ENCODE measurements at places on chromosomes 16 and 17.

- no peak for DNase-seq
These were observed 5.3 kb upstream of the NTN3 start for GRCh38 chr16:2465653-2466415.

GRCh38 chr17:31915456-31916100 is 14.1 kb upstream of the UTP6 start:
- DNase-seq = no peak

DNA sequence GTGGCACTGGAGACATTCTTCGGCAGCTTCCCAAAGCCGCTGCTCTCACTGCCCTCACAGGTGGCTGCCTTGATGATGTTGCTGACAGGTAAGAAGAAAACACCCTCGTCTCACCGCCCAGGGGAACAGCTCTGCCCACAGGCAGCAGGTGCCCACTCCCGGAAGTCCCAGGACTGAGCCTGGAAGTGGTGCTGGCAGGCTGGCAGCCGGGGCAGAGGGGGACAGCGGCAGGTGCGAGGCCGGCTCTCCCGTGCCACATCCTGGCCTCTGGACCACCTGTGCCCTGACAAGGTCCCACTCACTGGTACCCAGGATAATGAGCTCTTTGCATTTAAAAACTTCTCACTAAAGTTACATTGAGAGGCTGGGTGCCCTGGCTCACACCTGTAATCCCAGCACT is 20.4 kb downstream of the CEP131 start:
- DNase-seq = no peak

DNA sequence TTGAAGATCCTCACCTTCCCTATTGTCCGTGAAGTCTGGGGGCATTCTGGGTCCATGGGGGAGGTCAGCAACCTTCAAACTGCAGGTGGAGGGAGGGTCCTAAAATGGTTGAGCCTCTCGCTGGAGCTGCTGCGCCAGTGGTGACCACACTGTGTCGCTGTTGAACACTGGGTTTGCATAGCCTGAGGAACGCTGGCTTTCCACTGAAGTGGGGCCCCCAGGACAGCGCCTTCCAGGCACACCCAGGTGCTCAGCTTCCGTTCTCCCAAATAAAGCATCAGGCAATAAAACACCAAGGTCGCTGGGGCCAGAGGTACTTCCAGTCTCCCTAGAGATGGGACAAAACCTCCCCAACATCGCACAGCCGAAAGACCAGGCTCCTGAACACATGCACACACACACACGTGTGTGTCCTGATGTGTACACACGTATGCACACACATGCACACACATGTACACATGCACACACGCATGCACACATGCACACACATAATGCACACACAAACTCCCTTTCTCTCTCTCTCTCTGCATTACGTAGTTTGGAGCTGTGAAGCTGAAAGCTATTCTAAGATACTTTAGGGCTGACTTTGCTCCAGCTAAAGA is 120.6 kb downstream of the IRF8 start:
- no peak for DNase-seq

DNA sequence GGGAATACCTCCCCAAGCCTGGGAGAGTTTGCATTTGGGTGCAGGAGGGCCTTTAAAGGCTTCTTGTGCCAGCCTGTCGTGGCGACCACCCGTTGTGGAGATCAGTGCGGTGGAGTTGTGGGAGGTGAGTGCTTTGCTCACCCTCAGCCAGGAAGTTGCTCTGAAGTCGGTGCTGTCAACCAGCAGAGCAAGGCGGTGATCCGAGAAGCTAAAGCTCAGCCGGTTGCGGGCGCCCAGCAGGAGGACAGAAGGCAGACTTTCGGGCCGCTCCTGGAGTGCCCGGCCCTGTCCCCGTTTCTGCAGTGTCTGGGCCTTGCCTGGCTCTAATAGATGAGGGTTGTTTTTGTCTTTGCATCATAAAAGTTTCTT is 1.4 kb downstream of the UBE2I start:
- DNase-seq = no peak

DNA sequence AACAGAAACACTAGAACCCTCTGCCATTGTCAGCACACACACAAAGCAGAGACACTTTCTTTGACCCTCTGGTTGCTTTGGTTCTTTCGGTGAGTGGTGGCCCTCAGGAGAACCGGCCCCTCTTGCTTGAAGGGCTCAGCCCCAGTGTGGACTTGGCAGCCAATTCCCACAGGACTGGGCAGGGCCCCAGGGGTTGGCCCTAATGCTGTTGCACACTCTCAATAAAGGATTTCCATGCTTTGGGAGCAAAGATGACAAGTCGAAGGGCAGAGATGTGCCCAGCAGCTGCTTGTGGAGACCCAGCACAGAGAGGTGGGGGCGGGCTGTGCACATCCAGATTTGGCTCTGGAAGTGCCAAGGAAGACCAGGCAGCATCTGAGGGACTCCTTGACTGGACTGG is 149.0 kb downstream of the NTN1 start:
- DNase-seq = no peak

GRCh38 chr16:86910161-86910769 is 331.9 kb downstream of the FOXL1 start:
- no peak for DNase-seq

GRCh38 chr17:29433541-29433940 is 43.4 kb downstream of the TAOK1 start:
- no peak for DNase-seq

- no peak for DNase-seq
These were observed 13.9 kb downstream of the SOCS3 start for GRCh38 chr17:78345791-78346494.

GRCh38 chr17:81398176-81398831 is 3.0 kb downstream of the BAHCC1 start:
- DNase-seq = no peak

DNA sequence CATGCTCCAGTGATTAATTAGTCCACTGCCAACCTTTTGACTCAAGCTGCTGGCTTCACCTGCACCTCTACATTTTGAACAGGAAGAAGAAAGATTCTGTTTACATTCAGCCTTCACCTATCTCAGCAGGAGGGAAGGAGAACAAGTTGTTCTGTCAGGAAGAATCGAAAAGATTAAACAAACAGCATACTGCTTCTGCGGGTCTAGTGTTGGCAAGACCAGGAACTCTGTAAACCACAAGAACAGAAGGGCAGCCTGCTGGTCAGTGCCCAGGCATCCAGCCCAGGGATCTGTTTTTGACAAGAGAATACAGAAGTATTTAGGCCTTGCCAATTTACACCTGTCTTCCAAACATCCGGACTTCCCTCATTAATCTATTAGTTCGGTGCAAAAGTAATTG is 189.7 kb downstream of the CHD9NB start:
- DNase-seq = no peak

DNA sequence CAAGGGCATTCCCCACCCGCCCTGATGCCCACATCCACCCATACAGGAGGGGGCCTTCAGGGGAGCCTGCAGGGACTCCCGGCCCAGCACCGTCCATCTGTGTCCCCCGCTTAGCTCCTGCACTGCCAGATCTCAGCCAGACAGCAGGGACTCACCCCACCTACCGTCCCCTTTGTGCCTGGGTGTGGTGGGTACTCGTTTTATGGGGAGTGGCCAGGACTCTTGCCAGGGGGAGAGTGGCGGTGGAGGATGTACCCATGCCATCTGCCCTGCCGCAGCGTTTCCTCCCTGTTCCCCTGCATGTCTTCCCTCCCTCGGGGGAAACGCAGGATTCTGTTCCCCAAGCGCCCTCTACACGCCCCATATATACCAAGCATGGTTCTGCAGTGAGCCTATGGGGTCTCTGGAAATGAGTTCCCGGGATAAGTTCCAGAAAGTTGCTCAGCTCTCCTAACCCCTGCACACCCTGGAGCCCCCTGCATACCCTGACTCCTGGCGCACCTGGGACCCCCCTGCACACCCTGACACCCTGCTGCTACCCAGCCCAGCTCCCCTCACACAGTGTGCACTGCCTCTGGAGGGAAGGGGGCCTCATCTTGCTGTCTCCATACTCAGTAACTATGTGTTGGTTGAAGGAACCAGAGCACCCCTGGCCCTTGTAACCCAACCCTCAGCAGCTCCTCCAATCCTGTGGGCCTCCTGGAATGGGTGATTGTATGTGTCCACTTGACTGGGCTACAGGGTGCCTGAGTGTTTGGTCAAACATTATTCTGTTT is 4.2 kb upstream of the MAFG start:
- no peak for DNase-seq

DNA sequence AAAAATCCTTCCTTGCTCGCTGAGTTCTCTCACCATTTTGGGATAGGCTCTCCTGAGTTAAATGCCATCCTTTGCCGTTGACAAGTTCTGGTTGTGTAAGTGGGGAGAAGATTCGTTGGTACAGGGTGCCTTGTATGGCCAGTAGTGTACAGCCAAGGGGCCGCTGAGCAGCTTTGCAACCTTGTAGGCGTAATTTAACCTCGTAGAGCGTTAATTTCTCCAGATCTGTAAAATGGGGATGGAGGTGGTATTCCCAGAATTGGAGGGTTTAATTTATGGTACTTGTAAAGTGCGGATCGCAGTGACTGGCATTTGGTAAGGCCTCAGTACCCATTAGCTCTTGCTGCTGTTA is 1.4 kb downstream of the ARSG start:
- no peak for DNase-seq

DNA sequence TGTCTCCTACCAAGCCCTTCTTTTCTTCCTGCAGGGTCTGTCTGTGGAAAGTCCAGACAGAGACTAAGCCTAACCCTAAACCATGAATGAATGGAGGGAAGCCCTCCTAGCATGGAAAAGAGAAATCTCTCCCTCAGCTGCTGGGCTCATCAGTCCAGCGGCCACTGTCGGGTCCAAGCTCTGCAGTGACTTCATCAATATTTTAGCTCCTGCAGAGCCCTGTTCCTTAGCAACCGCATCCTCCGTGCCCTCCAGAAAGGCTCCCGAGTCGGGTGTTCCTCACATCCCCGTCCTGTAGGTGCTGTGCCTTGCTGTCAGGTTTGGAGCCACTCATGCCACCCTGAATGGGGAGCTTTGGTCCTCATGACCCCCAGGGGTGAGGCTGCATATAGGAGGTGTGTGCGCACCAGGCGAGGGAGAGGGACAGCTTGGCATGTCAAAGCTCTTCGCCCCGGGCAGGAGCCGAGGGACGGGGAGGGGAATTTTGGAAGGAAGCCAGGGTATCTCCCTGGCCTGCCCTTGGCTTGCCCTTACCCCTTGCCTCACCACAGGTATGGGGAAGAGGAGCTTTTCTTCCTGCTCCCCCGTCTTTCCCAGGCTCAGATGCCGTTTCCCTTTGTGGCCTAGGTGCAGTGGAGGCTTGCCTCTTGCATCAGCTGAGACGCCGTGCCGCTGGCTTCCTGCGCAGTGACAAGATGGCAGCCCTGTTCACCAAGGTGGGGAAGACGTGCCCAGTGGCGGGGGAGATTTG is 23.9 kb downstream of the SGSM2 start:
- no peak for DNase-seq

GRCh38 chr17:28519236-28519635 is 13.1 kb downstream of the FOXN1 start:
- DNase-seq = peak; percentile 94

- DNase-seq = no peak
These were observed 4.1 kb upstream of the SSTR5 start for GRCh38 chr16:1068451-1068850.

DNA sequence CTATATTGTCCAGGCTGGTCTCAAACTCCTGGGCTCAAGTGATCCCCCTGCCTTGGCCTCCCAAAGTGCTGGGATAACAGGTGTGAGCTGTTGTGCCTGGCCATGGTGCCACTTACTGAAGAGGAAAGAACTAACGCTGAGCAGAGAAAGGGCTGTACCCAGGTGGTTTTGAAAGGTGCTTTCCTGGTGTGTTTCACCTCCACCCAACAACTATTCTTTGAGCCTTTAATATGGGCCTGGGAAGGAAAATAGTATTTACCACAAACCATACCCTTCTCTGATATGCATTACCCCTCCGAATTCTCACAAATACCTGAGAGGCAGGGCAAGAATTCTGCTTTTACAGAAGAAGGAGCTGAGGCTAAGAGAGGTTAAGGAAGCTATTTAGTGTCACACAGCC is 24.8 kb downstream of the KPNA2 start:
- DNase-seq = no peak

GRCh38 chr17:40597156-40597555 is 31.9 kb upstream of the CCR7 start:
- no peak for DNase-seq

- no peak for DNase-seq
These were observed 17.4 kb downstream of the MFSD6L start for GRCh38 chr17:8781776-8782175.

DNA sequence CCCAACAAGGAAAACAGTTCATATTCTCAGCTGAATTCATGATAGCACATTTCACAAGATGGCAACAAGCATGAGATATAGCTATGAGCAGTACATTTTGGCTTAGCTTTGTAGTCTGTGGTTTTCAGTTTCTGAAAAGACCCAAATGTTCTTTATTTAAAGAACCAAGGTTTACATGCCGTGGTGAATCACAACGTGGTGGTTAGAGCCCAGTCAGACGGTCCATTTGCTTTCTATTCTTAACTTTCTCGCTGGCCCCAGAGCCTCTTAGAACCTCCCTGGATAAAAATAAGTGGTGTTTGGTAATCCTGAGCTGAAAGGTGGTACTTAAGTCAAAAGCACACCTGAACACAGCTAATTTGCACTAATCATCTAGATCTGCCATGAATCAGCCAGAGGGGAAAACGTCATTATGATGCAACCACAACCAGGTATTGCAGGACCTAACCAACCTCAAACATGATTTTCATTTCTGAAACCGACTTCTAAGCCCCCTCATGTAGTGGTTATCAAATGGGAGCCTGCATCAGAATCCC is 18.6 kb upstream of the HAPSTR1 start:
- no peak for DNase-seq

- no peak for DNase-seq
These were observed 190.3 kb upstream of the IRX6 start for GRCh38 chr16:55133654-55134053.

DNA sequence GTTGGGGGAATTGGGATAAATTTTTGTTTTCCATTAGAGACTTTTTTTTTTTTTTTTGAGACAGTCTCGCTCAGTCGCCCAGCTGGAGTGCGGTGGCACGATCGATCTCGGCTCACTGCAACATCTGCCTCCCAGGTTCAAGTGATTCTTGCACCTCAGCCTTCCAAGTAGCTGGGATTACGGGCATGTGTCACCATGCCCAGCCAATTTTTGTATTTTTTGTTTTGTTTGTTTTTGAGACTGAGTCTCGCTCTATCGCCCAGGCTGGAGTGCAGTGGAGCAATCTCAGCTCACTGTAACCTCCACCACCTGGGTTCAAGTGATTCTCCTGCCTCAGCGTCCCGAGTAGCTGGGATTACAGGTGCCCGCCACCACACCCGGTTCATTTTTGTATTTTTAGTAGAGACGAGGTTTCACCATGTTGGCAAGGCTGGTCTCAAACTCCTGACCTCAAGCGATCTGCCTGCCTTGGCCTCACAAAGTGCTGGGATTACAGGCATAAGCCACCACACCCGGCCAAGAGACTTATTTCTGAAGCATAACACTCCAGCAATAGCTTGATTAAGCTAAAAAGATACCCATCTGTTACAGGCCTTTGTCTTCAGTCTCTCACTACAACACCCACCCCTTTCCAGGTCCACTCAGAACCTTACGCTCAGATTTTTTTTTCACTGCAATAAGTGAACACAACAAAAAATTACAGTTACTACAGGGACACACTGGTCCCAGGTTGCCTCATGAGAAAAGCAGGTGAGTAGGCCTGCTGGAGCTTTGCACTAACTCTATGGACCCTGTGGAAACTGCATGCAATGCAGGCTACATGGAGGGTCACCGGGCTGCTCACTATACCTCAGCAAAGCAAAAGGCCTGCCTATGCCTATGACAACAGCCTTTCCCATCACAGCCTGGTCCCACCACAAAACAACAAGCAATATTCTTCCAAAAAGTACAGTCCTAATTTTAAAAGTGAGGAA is 34.6 kb downstream of the KANSL1 start:
- no peak for DNase-seq

All from GDM1 (cell line).